Aorta (tissue), 5 donors: ENCODE measurements at places on chromosomes 2 and 18. TPM values are rescaled to one million over a fixed set of nuclear protein-coding genes. Genes with fewer than 3 reads are reported as not detected.
A peak's percentile ranks its signal among the peaks of the same experiment; 100 is the strongest.

Gene ABCB11
- not detected for total RNA-seq

DNA sequence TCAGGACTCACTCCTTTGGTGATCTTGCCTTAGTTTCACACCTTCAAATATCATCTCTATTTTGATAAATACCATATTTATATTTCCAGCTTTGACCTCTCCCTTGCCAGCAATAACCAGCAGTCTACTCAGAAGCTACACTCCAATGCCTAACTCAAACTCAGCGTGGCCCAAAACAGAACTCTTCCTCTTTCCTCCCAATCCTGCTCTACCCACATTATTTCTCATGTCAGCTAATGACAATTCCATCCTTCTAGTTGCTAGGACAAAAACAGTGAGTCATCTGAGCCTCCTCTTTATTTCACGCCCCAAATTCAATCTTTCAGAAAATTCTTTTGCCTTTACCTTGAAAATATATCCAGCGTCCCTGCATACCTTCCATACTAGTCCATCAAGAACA, 23.5 kb downstream of the CYRIA start:
- DNase-seq = no peak

- no peak for DNase-seq
Measured at GRCh38 chr2:932320-933115, 18.1 kb upstream of the SNTG2 start.

GRCh38 chr2:29207352-29208148, 92.3 kb downstream of the CLIP4 start:
- no peak for DNase-seq

Gene PKP4
- total RNA-seq = 128 TPM

DNA sequence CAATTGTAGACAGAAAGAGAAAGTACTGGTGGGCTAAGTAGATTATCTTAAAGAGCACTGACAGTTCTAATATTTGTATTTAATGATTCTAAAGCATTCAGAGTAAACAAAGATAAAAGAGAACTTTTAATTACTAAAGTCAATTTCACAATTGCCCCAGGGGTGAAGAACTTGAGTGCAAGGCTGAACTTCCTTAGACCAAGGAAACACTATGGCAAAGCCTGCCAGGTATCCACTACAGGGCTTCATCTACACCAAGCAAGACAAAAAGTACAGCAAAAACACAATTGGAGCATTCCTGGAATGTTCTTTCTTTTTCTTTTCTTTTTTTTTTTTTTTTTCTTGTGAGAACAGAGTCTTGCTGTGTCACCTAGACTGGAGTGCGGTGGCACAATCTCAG, 46.9 kb upstream of the NDUFV2 start:
- DNase-seq = no peak

DNA sequence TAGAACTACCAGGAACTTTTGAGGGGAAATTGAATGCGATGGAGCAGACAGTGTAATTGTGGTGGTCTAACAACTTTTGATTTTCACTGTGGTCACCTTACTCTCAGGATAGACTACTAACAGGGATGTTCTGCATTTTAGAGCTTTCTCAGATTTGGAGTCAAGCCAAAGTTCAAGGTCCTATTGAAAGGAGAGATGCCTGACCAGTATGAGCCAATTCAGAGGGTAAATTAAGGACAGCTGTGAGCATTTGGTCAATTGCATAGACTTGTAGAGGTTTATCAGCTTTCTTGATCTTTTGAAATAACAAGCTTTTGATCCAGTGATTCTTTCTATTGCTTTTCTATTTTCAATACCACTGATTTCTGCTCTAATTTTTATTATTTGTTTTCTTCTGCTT, 1095.7 kb upstream of the CNTNAP5 start:
- no peak for DNase-seq

Gene WIPF1
- total RNA-seq = 118 TPM

GRCh38 chr2:217833439-217833838, 169.4 kb downstream of the TNS1 start:
- no peak for DNase-seq

Gene CCDC178
- total RNA-seq = 1.9 TPM

Gene IL37
- not detected for total RNA-seq

DNA sequence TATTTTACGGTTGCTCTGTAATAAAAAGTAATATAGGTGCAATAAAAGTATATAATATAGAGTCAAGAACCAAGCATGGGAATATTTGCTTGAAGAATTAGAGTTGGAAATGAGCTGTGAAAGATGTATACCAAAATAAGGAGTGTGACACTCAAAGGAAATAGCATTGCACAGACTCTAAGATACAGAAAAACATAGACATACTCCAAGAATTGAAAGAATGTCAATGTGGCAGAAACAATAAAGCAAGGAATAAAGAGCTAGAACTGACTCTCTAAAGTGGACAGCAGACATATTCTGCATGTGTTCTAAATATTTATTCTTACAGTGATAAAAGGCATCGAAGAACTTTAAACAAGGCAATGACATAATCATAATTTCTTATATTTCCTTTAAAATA, 561.1 kb upstream of the SETBP1 start:
- DNase-seq = no peak

GRCh38 chr2:207194028-207194427, 28.3 kb upstream of the KLF7 start:
- no peak for DNase-seq

DNA sequence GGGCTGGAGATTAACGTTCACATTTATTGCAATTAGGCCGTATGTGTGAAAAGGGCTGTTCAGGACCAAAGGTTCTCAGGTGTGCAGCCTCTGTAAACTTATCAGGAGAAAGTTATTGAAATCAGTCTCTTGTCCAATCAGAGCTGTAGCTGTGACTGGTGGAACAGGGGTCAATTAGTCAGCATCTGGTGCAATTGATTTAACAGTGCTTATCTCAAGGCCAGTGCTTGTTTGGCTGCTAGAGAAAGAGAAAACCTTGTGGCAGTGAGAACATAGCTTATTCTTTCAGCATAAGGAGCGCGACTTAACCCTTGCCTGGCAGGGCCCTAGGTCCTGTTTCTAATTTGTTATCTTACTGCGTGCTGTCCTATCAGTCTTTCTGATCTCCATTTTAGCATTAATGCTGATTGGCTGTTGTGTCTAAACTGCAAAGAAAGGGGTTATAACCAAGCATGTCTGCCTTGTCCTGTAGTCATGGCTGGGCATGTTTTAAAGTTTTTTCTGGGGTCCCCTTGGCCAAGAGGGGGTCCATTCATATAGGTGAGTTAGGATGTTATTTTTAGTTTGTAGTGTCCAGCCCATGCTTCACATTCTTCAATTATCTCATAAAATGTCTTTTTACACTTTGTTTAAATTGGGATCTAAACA, 66.4 kb downstream of the CYB5A start:
- no peak for DNase-seq

GRCh38 chr2:68046224-68046623, 16.6 kb downstream of the C1D start:
- DNase-seq = no peak

DNA sequence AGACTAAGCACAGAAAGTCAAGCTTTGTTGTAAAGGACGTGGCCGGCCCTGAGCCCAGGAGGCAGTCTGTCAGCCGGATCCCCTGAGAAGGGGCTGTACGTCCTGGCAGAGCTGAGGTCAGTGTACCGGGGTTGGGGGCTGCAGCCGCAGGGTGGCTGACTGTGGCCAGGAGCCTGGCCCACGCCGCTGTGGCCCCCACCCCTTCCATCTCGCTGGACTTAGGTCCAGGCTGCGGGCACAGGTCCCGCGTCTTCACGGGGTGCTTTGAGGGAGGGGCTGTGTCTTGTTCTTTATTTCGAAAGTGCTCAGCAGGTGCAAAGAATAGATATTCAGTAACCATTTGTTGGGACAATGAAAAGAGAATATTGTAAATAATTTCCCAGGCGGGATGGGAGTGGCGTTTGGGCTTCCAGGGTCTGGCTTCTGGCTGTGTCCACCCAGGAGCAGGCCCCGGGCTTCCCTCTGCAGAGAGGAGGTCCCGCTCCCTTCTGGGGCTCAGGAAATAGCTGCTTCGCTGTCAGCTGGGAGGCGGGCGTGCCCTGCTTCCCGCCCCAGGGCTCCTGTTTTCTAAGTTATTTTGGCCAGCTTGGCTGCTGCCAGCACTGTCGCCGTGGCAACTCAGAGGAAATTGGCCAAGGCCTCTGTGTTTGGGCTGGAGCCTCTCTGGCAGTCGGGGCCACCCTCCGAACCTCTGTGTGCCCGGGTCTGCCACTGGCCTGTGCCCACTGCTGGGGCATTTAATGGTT, 7.4 kb downstream of the NFATC1 start:
- peak; percentile 94 for DNase-seq

GRCh38 chr2:199916980-199917379, 5.9 kb downstream of the C2orf69 start:
- DNase-seq = no peak

DNA sequence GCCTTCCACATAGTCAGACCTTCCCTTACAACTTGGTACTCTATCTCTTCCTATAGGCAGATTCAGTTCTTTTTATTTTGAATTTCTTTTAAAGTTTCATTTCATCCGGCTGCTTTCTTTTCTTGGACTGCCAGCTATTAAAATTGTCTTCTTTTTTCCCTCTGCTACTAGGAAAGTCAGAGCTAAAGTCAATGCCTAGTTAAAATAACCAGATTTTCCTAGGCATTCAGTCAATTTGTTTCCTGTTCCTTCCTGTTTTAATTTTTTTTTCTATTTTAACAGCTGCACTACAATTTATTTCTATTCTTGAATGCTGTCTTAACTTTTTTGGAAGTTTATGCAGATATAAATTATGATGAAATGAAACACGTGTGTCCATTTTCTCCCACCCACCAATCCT, 84.8 kb downstream of the EVA1A start:
- DNase-seq = no peak

DNA sequence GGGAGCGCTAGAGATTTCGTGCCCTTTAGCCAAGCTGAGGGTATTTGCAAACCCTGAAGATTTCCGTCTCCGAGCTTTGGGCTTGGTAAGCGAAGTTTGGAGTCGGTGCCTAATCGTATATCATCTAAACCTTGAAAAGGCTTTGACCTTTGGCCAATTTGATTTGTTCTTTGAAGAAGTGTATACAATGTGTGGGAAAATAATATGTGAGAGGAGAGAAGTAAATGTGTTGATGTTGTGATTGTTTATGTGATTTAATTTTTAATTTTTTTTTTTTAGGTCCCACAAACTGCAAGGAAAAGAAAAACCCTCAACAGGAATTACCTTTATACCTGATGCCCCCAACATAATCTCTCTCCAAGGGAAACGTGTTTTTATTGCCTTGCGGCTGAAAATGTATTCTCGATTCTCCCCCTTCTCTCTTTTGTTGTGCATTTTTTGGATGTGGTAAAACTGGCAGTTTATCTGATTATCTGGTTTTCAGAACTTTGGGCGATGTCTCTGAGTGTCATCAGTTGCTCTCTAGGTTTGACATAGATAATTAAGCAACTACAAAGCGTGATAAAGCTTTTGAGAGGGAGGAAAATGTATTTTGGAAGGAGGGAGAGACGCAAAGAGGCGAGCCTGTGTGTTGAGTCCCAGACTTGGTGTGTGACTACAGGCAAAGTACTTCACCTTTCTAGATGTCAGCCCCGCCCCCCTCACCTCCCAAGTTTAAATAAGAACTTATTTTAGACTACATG, 912 bp upstream of the FBXO11 start:
- DNase-seq = no peak
